Jurkat, Clone E6-1 (cell line): ENCODE measurements at places on chromosomes 3 and 15.
A peak's percentile ranks its signal among the peaks of the same experiment; 100 is the strongest.

- no peak for DNase-seq
These were observed 30.6 kb upstream of the ADAMTS7 start for GRCh38 chr15:78841891-78842290.

DNA sequence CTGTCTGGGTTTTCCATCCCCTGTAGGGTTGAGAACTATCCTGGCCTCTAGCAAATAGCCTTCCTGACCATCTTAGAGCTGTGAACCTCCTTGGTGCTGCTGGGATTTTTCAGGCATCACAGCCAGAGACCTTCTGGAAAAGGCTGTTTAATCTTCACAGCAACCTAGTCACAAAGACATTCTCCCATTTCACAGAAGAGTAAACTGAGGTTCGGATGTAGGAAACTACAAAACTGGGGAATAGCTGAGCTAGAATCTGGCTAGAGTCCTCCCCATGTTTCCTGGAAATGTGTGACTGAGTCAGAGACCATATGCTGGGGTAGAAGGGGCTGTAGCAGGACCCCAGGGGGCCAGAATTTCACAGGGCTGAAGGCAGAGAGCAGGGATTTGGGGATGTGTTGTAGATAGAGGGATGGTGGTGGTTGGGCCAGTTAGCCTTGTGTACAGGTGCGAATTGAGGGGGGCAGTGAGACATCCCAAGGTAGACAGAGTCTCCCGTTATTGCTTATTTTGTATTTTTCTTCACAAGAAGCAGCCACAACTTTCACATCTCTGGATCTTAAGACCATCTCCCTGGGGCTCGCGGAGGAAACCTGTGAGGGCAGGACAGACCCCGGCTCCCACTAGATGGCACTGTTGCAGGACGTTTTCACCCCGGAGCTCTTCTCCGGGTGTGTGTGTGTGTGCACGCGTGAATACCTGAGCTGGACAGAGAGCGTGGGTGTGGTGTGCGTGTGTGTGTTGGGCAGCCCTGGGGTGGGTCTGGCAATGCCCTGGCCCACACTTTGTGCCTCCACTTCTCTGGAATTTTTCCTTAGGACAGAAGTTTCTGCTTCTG, 66.9 kb upstream of the PRR23C start:
- peak; percentile 34 for DNase-seq

DNA sequence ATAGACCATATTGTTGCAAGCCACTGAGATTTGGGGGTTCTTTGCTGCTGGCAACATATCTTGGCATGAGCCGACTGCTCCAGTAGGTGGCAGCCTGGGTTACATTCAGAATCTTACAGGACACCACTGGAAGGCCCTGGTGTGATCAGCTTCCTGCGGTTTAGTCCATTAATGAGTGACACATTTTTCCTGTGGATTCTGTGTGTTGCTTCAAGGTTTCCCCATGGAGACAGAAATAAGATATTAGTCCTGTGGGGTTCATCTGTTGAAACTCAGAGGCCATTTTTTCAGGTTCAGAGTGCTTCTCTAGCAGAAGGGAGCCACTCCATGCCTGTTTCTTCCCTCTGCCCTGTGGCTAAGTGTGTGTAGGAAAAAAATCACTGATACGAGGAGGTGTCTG, 116.2 kb downstream of the MFSD1 start:
- peak; percentile 12 for DNase-seq

- peak; percentile 62 for DNase-seq
These were observed 124.6 kb downstream of the ARRDC4 start for GRCh38 chr15:98085003-98085639.

GRCh38 chr15:57552678-57553334, 38.9 kb upstream of the MYZAP start:
- DNase-seq: no peak

- DNase-seq: no peak
These were observed 280.3 kb upstream of the MME start for GRCh38 chr3:154799800-154800199.

DNA sequence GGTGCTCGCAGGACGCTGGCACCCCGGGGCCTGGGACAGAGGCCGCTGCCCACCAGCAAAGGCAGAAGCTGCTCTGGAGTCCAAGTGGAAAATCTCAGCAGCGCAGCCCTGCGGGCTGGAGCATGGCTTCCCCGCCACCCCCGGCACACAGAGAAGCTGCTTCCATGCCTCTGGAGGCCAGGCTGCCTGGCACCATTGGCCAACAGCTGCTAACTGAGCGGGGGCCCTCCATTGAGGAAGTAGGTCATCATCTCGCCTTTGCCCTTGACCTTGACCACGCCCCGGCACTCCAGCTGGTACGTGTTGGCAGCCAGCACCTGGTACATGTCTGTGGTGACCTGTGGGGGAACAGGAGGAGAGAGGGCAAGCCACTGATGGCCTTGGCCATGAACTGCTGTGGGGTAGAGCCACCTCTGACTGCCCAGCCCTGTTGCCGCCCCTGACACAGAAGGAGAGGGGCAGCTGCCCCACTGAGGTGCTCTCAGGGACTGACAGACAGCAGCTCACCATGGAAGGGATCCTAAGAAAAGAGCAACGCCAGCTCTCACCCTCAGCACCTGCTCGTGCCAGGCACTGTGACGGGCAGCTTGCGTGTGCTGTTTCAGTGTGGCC, 82.8 kb downstream of the SEC22A start:
- no peak for DNase-seq

GRCh38 chr3:165193366-165194254, 2.6 kb downstream of the SLITRK3 start:
- no peak for DNase-seq

DNA sequence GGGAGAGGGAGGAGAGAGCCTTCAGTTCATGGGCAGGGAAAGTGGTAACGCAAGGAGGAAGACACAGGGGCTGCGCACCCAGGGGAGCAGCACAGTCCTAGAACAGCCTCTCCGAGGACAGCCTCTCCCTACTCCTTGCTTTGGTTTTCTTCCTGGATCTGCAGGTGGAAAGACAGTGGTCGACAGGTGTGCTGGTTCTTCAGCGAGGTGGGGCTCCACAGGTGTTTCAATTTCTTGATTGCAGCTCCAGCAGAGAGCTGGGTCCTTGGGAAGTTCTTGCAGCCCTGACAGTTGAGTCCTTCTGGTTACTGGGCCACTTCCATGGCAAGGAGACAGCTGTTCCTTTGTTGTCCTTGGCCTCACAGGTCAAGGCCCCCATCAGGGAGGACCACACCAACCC, 220.7 kb upstream of the NR2F2 start:
- DNase-seq: no peak

GRCh38 chr3:56323986-56324420, 144.3 kb downstream of the ERC2 start:
- no peak for DNase-seq

DNA sequence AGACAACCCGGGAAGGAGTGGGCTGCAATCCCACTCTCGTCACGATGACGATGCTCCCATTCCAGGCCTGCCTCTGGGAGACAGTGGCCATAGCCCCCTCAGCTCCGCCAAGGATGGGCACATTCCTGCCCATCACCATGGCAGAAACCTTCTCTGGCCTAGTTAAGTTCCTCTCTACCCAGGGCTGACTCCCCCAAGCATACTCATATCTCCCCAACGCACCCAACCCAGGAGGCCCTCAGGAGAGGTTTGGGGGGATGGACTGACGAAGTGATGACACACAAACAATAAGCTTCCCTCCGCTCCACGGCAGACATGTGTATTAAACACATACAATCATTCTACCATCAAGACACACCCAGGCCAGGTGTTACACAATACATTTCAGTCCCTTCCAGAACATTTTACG, 60.1 kb downstream of the VGLL4 start:
- no peak for DNase-seq

DNA sequence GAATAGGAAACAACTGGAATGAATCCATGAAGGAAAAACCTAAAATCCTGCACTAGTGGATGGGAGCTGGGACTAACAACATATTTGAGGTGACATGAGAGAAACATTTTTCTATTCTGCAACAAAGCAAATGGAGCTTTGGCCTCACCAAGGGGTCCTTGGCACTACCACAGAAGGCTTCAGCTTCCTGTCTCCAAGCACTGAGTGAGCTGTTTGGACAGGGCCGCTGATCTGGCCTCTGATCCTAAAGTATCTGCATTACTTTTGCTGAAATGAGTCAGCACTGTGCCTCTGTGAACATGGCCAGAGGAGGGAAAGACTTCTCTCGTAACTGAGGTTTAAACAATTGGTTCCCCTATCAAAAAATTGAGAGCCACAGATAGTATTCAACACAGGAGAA, 9.0 kb downstream of the ARPP21 start:
- DNase-seq: no peak

DNA sequence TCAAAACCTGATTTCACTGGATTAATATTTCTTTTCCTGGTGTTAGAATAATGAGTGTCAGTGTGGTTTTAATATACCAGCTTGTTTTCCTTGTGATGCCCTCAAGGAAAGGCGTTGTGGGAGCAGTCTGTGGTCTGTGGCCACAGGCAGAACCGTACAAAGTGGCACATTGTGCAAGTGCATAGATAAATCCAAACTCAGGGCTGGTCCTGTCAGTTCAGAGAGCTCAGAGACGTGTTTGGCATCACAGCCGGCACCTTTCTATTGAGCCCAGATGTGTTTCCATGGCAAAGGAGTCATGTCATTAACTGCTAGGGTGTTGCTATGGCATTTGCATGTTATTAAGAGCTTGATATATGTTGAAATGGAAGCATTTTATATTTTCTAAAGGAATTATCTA, 289.9 kb upstream of the RASGRP1 start:
- DNase-seq: no peak

DNA sequence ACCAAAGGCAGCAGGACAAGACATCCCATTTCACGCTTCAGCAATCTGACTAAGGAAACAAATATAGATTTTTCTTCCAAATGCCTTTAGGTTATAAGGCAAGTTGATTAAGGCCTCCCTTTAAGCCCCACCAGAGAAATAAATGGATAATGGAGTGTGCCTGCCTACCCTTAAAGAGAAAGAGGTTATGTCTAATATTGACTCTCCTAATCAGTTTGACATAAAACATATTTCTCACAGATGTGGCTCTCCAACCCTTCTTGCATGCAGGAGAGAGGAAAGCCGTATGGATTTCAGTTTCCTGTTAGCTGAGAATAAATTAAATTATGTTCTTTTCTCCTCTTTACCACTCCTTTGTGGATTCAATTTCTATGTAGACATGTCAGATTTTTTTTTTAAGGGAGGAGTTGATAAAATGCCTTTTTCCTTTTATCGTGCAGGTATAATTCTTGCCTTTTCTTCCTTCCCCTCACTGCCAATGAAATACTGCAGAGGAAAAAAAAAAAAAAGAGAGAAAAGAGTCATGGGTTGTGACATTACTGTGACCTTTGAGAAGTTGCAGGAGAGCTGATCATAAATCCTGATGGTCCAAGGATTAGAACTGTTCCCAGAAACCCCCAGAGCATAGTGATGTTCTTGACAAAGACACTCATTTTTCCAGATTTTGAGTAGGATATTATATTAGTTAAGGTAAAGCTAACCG, 355.3 kb upstream of the SLCO3A1 start:
- DNase-seq: no peak

DNA sequence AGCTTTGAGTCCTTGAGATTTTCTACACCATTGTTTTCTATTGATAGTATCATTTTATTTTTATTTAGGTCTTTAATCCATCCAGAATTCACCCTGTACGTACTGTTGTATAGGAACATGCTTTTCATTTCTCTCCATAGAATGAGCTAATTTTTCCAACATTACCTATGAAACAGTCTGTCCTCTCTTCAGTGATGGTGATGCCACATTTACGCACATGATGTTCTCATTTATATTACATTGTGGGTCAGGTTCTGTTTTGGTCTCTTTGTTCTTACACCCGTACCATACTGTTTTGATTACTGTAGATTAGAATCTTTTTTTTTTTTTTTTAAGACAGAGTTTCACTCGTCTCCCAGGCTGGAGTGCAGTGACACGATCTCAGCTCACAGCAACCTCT, 17.7 kb upstream of the VWA5B2 start:
- no peak for DNase-seq

DNA sequence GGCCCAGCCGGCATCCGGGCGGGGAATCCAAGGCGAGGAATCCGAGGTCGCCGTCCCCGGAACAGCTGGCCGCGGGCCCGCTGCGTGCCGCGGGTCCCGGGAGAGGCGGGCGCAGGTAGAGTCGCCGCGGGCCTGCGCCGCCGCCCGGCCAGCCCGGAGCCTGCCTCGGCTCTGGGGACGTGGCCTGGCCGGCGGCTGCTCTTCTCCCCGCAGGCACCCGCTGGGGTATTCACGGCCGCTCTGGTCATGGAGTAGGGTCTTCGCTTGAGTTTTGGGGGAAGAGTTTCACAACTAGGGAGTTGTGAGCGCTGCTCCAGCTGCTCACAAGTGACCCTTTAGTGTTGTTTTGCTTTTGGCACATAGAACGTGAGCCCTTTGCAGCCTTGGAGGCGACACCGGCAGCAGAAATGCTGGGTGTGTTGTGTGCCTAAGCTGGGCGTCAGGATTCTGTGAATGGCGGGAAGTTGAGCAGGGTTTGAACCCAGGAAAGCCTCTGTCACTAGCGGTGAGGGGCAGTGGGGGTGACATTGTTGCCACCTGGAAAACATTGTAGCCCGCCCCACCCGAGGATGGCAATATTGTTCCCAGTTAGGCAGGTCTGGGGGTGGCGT, 4.0 kb downstream of the TRIM71 start:
- no peak for DNase-seq

- no peak for DNase-seq
These were observed 160.8 kb downstream of the EPHB1 start for GRCh38 chr3:134955874-134956273.

DNA sequence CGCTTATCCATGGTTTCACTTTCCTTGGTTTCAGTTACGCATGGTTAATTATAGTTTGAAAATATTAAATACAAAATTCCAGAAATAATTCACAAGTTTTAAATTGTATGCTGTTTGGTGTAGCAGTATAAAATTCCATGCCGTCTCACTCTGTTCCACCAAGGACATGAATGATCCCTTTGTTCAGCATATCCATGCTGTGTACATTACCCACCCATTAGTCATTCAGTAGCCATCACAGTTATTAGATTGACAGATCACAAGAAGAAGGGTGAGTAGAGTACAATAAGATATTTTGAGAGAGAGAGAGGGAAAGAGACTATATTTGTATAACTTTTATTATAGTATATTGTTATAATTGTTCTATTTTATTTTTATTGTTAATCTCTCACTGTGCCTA, 535.5 kb downstream of the SQOR start:
- DNase-seq: no peak

- DNase-seq: no peak
These were observed 67.2 kb downstream of the LRRK1 start for GRCh38 chr15:100986158-100986896.

- DNase-seq: no peak
These were observed 797.4 kb downstream of the GRM7 start for GRCh38 chr3:7658294-7658693.

DNA sequence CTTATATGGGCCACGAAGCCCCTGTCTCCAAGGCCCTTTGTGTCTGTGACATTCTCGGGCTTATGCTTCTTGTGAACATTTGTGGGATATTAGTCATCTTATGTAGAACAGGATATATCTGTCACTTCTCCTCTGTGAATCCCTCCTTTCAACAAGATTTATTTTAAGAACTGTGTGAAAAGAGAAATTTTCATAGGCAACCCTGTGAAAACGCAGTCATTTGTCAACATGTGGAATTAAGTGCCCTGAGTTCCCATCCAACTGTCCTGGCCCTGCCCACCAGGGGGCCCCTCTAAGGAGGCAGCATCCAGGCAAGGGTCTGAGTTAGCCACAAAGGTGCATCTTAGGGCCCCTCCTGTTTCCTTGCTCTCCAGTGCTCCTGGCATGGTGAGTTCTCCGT, 76.8 kb upstream of the CHRNA7 start:
- no peak for DNase-seq
